Stimulated activated CD8-positive, alpha-beta memory T cell treated with anti-CD3 and anti-CD28 coated beads, Interleukin-4, amount 100 ng/mL, for 4 hours (primary cell): ENCODE measurements at places on chromosomes 11 and 22.

DNA sequence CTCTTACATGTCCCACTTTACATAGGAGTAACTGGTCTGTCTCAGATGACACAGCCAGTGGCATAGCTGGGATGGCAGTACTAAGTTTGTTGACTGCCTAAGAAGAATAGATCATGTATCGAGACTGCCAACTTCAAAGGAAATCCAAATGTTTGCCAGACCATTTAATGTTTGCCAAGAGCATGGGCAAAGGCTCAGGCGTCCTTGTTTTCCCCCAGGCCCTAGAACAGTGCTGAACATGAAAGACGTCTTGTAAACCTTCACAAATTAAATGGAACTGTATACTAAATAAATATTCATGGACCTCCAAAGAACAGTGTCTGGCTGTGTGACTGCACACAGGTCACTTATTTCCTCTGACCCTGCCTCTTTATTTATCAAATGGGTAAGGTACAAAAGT lies 234.7 kb upstream of the CCDC90B start:
- no peak for DNase-seq

DNA sequence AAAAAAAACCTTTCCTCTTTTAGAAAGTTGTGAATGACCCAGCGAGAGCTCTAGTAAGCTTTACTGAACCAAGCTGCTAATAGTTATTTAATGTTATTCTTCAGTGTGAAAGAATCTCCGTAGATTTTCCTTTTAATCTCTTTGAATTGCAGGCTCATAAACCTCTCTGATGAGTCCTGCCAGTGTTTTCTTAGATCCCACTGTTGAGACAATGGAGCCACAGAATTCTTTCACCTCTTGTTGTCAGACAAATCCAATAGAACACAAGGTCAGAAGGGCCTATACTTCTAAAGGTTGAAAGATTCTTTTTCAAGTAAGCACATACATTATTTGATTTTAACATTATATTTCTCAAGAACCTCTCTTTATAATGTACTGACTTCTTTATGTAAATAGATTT lies 52.2 kb downstream of the DNAJC24 start:
- DNase-seq, result no peak

- DNase-seq, result no peak
These were observed 42.2 kb downstream of the CYTH4 start for GRCh38 chr22:37324340-37325038.

DNA sequence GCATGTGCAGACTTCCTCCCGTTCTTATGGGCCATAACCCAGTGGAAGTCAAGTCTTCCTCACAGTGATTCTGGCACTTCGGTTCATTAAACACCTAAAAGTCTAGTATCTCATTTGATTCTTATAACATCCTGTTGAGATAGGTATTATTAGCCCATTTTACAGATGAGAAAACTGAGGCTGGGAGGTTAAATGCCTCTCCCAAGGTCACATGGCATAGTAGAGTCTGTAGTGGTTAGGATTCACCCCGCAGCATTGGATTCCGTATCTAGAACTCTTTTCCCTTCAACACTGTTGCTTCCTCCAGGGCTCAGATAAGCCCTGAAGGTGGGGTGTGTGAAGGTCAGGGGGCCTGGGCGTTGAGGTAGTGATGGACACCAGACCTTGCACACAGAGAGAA lies 3.4 kb downstream of the GPHA2 start:
- no peak for DNase-seq

DNA sequence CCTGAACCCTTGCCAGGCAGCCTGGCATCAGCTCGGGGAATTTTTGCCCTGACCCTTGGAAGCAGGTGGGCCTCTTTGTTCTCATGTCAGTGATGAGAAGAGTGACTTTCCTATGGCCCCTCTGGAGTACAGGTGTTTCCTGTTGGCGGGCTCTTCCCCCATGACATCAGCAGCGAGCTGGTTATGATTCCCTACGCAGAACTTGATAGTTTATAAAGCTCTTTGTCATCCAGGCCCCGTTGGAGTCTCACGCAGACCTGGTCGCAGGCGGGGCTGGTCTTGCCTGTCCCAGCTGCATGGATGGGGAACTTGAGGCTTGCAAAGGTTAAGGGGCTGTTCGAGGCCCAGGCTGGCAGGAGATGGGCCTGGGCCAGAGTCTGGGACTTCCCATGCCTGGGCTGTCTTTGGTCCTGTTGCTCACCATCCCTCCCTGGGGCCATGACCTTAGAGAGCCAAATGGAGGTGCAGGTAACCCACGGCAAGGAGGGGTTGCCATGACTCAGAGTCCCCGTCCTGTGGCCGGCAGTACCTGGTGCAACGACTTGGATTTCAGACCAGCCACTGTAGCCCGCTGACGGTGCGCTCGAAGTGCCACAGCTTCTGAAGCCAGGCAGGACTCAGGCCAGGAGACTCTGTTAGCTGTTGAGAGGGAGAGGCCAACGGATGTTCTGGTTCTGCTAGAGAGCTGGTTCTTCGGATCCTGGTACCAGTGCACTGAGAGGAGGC lies 45.9 kb upstream of the PPP6R3 start:
- DNase-seq, result no peak

GRCh38 chr11:43278193-43278956 lies 33.4 kb upstream of the API5 start:
- no peak for DNase-seq

DNA sequence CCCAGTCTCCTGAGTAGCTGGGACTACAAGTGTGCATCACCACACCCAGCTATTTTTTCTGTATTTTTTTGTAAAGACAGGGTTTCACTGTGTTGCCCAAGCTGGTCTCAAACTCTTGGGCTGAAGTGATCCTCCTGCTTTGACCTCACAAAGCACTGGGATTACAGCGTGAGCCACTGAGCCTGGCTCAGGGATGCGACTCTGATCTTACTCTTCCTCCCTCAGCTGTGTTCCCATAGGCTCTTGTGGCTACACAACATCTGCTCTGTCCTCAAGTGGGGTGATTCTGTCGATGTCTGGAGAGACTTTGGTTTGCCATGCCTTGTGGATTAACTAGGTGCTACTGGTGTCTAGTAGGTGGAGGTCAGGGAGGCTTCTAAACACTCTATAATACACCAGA lies 127.0 kb upstream of the SERPIND1 start:
- DNase-seq, result no peak

- DNase-seq, result no peak
These were observed 125.8 kb downstream of the DDX10 start for GRCh38 chr11:108790501-108791299.

- no peak for DNase-seq
These were observed 24.6 kb downstream of the CSF2RB start for GRCh38 chr22:36938028-36938425.

DNA sequence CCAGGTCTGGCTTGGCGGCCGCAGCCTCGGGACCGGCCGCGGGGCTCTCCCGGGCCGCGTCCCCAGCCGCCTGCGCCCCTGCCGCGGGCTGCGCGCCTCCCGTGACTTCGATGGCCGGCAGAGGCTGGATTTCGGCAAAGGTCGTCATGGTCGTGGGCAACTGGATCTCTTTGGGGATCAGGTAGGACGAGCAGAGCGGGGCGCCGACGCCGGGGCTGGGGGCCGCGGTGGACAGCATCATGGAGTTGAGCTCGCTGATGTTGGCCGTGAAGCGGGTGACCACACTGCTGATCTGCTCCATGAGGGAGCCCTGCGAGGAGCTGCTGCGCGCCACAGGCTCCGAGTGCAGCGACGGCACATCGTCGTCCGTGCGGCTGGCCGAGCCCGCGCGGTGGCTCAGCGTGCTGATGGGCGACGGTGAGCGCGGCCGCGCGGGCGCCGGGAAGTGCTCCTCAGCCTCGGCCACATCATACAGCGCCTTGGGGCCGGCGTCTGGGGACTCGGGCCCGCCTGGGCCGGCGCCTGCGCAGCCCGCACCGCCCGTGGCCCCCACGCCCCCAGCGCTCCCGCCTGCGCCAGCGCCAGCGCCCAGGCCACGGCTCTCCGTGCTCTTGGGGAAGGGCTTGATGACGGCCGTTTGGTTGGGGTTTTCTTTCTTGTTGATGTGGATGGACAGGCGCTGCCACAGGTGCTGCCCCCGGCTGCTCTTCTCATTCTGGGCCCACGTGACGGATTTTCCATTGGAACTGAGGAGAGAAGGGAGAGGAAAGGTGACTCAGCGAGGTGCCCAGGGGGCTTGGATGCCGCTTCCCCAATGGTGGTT lies 171.4 kb upstream of the CTSC start:
- no peak for DNase-seq

DNA sequence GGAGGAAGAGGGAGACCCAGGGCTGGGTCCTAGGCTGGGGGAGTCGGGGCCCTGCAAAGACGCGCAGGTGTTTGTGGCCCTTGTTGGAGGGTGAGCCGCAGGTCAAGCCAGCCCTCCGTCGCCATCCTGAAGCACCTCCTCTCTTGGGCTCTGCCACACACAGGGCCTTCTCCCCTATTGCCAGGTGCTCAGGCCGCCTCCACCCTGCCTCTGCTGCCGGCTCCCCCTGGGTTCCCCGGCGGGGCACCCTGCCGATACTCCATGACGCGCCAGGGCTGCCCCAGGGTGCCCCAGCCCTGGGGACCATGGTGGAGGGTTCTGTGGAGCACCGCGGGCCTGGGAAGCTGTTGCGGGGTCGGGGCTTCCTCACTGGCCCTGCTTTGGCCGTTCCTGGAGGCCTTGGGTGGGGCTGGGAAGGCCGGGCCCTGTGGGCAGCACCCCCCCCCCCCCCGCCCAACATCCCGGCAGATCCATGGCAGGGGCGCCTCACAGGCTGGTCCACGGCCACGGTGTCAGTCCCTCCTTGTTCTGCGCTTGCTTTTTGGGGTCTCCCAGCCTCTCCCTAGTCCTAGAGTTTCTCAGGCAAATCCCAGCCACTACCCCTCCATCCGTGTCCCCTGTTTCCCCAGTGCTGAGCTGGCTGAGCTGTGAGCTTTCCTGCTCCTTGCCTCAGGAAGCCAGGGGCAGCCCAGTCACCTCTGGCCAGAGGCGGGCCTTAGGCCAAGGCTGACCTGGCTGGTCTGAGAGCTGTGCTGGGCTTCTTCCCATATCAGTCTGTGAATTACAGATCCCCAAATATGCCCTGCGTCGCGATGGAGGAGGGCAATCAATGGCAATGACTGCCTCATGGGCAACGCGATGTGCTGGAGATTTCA lies 2.3 kb upstream of the ADORA2A start:
- DNase-seq, result no peak

DNA sequence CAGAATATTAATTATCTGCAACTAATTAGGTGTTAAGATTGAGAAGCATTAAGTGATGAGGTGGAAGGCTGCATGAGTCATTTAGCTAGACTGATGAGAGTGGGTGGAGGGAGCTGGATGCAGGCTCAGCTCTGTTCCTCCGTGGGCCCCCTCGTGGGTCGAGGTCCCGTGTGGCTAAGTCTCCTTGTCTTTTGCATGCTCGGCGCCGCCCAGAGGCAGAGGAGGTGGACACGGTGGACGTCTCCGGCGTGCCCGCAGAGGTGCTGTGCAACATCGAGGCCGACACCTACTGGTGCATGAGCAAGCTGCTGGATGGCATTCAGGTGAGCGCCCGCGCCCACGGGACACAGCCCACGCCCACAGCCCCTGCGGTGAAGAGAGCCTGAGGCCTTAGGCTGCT lies 211.6 kb downstream of the TBC1D22A start:
- no peak for DNase-seq

DNA sequence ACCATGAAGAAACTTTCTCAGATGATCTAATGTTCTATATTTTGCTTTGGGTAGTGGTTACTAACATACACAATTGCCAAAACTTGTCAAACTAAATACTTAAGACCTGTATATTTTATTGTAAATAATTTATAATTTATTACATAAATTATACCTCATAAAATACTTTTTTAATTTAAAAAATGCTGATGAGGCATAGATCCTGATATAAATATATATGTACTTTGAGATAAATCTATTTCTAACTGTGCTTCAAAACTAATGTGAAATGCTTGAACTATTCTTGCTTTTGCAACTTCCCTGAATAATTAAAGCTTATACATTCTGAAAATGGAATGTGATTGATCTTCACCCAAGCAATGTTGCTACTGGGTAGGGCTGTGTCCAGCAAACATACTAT lies 568.8 kb downstream of the INSC start:
- no peak for DNase-seq

- DNase-seq, result no peak
These were observed 18.1 kb downstream of the MAML2 start for GRCh38 chr11:96324912-96325311.

- peak; percentile 12 for DNase-seq
These were observed 56.9 kb downstream of the PACS1 start for GRCh38 chr11:66126808-66127555.

GRCh38 chr11:102121329-102121728 lies 11.1 kb downstream of the YAP1 start:
- no peak for DNase-seq

GRCh38 chr11:45182902-45183301 lies 36.5 kb downstream of the PRDM11 start:
- no peak for DNase-seq

DNA sequence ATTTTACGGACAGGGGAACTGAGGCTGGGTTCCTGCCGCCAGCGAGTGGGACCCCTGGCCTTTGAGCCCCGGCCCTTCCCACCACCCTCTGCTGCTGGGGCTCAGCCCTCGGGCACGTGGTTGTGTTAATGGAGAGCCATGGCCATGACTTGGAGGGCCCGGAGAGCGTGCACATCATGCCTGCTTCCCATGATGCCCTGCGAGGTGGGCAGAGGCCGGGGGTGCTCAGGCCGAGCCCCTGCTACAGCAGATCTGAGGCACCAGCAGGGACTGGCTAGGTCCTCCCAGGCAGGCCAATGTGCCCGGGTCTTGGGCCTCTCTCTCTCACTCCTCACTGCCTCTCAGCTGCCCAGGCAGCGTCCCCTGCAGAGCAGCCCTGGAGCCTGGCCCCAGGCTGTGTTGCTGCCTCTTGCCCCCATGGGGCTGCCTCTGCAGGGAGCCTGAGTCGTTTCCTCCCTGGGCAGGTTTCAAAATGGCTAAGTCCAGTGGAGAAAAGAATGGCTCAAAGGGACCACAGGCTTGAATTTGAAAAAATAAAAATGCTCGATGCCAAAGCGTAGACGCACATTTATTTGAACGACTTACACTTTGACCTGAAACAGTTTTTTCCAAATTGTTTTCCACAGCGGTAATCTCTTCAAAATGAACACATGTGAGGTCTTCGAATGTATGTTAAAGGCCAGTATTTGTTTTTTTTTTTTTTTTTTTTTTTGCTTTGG lies 72.6 kb upstream of the CLDN5 start:
- no peak for DNase-seq

DNA sequence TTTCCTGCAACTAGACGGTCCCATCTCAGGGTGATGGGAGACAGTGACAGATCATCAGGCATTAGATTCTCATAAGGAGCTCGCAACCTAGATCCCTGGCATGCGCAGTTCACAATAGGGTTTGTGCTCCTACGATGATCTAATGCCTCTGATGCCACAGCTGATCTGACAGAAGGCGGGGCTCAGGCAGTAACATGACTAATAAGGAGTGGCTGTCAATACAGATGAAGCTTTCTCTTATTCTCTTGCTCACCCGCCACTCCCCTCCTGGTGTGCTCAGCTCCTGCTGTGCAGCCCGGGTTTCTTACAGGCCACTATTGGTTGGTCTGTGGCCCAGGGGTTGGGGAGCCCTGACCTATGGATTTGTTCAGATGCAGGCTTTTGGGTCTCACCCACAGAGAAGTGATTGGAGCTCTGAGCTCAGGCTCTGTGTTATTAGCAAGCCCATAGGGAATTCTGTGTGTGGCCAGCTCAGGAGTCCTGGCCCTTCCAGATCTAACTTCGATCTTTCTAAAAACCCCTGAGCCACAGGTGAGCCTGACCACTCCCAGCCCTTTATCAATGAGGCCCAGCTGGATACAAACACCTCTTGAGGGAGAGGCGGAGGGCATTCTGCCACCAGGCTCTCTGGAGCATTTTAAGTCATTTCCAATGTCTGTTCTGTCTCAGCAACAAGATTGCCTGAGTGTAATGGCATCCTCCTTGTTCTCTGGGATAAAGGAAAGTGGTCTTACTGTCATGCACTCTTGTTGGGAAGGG lies 351.8 kb downstream of the BUD13 start:
- DNase-seq, result no peak

- DNase-seq, result no peak
These were observed 8.0 kb downstream of the NCAPH2 start for GRCh38 chr22:50516068-50516467.
